ENCODE measurements at places on chromosomes 2 and 18.

DNA sequence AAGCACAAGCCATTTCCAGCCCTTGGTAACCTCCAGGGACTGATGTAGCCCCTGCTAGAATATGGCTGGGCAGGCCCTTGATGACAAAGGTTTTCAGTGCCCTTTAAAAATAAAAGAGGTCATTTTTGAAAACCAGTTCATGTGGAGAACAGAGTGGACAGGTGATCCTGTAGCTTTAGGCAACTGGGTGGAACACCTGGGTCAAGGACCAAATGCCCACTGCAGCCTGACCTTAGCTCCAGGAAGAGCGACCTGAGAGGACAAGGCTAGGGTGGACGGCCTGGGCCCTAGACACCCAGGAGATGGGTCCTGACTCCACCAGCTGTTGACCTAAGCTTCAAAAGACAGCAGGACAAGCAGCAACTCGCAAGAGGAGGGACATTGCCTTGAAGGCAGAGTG, 116.6 kb downstream of the LIPG start:
- DNase-seq = no peak

DNA sequence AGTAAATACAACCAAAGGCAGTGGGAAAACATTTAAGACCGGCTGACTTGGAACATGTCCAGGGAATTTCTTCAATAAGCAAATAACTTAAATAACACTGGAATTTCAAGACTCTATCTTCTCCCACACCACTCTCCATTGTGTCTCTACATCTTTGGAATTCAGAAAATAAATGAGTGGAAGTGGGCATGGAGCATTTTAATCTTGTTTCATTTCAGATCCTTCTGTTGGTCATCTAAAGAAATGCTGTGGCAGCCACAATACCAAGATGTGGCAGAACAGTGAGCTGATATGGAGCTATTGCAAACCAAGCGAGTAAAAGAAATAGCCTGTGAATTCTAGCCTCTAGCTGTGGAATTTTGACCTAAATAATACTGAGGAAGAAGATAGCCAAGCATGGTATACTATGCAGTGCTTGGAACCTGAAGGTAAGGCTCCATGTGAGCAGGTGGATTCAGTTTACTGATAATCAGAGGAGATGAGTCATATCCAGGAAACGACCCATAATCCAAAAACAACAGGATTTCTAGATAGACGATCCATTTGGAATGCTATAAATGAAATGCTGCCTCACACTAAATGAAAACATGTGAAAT, 157.1 kb upstream of the SCN7A start:
- DNase-seq = peak; percentile 81

DNA sequence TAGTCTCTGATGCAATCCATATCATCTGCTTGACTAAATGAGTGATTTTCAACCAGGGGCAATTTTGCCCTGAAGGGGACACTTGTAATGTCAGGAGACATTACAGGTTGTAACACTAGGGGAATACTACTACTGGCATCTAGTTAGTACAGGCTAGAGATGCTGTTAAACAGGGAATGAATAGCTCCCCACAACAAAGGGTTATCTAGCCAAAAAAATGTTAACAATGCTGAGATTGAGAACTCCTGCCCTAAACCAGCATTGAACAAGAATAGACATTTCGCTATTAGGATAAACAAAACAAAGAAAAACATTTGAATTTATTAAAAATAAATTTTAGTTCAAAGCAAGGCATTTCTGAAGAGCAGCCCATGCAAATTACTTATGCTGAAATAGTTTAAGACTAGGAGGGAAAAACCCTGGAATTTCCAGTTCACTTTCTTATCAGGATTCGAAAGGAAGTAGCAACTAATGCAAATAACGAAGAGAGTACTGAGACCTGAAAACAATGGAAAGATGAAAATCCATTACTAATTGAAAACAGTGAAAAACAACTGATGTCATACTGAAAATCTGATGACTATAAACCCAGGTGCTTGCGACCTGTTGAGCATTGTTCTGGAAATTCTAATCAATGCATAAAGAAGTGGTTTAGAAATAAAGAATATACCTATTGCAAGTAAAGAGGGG, 53.1 kb downstream of the CAB39 start:
- no peak for DNase-seq

- DNase-seq = no peak
Observed at GRCh38 chr18:33873112-33873511, 295.1 kb downstream of the ASXL3 start.

All from astrocyte of the spinal cord (primary cell).